ENCODE measurements at places on chromosomes 12 and 14.
A peak's percentile ranks its signal among the peaks of the same experiment; 100 is the strongest.

DNA sequence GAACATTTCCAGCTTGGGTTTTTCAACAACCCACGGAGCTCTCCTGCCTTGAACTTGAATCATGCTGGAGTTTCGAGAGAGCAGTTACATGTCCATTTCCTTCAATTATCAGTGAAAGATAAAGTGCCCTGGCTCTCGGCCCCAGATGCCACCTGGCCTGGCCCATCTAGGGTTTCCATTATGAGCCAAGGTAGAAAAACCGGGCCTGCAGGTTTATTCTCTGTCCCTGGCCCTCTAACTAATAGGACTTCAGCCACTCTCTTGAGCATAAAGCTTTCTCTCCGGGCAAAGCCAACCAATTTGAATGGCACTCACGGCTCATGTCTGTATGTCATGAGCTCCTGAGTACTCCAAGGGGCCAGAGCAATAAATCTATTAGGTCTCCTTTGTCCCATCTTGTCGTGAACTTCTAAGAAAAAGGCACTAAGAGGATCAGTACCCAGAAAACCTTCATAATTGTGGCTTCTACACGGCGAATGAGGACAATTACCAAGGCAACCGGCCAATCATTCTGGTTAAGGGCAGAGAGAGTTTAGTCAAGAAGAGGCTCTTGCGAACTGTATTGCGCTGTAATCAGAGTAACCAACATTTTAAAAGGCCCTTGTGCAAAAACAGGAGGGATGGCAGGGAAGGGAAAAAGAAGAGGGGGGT is 392.3 kb downstream of the MED13L start:
- DNase-seq = peak; percentile 94

- peak; percentile 87 for DNase-seq
Observed at GRCh38 chr14:36383767-36384431, 63.5 kb upstream of the MBIP start.

DNA sequence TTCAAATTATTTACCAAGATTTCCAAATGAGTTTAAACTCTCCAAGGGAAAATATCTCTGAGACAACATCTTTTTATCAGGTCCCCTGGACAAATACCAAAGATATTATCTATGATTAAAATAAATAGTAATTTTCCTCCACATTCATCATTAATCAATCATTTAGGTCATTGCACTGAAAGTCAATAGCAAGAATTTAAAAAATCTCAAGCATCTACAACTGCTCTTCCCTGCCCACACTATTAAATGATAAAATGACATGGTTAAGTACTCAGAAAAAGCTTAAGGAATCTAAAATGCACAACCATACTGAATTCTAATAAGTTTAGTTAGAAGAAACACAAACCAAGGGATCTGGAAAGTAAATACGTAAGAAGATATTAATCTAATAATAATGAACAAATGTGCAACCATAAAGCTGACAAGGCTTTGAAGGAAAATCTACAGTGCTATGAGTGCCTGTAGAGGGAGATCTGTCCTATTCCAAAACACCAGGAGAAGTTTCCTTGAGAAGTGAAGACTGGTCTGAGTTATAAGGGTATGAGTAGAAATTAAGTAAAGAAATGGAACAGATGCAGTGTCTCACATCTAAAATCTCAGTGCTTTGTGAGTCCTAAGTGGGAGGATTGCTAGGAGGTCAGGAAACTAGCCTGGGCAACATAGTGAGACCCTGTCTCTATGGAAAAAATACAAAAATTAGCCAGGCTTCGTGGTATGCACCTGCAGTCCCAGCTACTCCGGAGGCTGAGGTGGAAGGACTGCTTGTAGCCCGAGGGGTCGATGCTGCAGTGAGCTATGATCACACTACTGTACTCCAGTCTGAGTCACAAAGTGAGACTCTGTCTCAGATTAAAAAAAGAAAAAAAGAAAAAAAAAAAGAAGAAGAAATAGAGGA is 19.2 kb downstream of the INTS13 start:
- DNase-seq = no peak

- no peak for DNase-seq
Observed at GRCh38 chr12:53625373-53625945, 723 bp downstream of the ATF7 start.

DNA sequence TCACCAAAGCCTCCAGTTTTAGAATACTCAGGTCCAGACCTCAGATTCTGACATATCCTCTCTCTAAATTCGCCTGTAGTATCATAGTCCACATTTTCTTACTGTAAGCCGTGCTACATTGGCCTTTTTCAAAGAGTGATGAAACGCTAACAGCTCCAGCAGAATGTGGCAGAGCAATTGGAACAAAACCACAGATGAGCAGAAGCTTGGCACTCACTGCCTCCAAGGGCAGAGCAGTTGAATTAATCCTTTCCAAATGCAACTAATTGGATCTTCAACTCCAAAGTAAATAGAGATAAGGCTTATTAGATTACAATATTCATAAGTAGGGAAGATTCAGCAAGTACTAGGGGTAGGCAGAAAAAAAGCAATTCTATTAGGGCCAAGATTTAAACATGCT is 128.3 kb downstream of the SLC35F4 start:
- no peak for DNase-seq

DNA sequence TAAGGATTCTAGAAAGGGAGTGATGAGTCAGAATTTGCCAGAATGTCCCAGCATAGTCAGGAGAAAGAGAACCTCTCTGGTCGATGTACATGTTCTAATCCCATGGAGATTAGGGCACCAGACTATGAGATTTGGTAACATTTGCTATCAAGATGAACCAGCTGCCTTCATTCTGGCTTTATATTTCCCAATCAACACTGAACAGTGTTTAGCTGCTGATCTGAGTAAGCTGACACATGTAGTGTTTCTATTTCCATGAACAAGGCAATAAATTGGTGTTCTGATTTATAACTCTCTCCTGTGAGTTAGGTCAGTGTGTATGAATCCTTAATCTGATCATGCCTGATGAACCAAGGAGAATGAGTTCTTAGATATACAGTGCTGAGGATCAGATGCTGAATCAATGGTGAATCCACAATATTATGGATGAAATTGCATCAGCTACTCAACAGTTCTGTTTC is 158.0 kb upstream of the AMIGO2 start:
- no peak for DNase-seq

DNA sequence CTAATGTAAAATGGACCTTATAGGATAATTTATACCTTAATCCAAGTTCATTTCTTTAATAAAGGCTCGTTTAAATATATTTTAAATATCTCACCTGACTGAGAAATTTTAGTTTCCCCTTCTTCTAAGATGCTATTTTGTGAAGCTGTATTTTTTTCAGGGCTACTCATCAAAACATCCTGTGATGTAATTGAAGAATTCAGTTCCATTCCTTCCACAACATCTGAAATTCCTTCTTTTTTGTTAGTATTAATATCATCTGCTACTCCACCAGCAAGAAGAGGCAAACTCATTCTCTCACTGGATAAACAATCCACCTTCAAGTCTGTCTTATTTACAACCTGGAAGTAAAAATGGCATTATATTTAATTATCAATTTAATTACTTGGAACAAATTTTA is 22.5 kb downstream of the LGALS3 start:
- no peak for DNase-seq

GRCh38 chr12:84696908-84697540 is 215.6 kb downstream of the SLC6A15 start:
- no peak for DNase-seq

GRCh38 chr12:49555631-49556390 is 12.1 kb downstream of the MCRS1 start:
- no peak for DNase-seq

DNA sequence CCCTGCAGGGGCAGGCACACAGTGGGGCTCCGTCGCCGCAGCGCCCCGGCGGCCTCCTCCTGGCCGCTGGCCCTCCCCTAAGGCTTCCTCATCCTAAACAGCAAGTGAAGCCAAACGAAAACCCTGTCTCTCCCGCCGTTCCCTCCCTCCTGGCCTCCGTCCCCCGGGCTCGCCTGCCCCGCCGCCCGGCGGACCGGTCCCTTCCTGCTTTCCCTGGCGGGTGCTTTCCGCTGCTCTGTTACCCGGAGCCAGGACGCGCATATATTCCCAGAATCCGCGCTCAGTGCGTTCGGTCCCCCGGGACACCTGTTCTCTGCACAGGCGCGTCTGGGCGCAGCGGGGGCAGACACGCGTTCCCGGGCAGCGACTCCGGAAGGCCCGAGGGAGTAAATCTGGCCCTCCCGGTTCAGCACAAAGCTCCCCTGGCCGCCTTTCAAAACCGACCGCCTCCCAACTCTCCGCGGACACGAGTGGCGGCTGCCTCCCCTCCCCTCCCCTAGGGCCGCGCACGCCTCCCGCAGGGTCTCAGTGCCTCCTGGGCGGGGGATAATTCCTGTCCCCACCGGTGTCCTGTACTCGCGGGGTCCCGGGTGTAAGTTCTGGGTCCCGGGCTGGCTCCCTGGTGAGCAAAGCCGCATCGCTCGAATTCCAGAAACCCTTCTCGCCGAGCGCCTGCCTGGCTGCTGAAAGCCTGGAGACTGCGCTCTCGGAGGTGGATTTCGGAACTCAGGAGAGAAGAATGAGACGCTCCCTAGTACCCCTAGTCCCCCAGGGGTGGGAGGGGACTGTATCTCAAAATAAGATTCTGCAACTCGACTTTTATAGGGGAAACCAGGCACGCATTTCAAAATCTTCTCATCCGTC is 21.4 kb upstream of the CEP170B start:
- no peak for DNase-seq

GRCh38 chr12:88854260-88854659 is 274.0 kb upstream of the KITLG start:
- DNase-seq = no peak

GRCh38 chr12:131061041-131061806 is 107.5 kb downstream of the ADGRD1 start:
- no peak for DNase-seq

DNA sequence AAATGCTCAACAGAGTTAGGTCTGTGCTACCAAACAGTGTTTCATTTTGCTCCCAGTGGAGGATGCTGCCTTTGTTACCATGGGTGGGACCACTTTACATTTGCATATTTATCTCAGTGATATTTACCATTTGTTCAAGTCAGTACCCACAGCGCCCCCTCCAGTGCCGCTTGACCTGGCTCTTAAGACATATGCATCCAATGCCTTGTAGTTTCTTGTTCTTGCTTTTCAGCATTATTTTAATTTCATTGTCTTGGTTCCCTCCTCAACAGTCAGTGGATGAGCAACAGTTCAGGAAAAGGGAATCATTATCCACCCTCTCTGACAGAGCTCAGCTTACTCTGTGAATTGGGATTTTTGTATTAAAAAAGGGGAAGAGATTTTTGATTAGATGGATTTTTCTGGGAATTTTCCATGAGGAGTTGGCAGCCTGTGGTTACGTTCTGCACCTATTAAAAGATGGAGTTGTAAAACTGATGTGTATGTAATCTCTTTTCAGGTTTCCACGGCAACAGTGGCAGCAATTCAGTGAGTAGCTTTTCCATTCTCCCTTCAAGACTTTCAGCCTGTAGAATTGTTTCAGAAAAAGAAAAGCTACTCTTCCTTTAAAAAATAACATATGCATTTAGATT is 240.5 kb upstream of the DAAM1 start:
- no peak for DNase-seq

GRCh38 chr12:103840876-103841689 is at the start of gene NT5DC3:
Gene NT5DC3, minus strand, starts transcription at chr12:103841234. Its CDS starts 78 bp downstream, at chr12:103841156.
- peak; percentile 41 for DNase-seq

DNA sequence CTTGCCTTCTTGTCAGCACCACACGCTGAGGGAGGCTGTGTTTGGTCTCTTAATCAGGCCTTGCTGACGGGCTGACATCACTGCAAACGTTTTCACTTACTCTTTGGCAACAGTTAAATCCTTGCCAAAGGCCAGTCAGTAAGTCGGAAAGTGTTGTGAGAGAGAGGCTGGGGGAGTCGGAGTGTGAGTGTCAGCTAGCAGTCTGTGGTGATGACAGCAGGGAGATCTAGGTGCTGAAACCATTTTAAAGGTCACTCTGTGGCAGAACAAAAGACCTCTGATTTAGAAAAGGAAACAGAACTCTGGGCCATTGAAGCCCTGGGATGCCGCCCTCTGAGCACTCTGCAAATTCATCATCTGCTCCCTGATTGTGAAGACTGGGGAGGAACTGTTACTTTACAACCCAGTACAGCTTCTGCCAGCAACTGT is 143.5 kb downstream of the PAX9 start:
- no peak for DNase-seq

GRCh38 chr12:63882844-63883243 is 38.3 kb downstream of the SRGAP1 start:
- DNase-seq = peak; percentile 19

- DNase-seq = no peak
Observed at GRCh38 chr12:131865180-131865875, 29.1 kb upstream of the ULK1 start.

DNA sequence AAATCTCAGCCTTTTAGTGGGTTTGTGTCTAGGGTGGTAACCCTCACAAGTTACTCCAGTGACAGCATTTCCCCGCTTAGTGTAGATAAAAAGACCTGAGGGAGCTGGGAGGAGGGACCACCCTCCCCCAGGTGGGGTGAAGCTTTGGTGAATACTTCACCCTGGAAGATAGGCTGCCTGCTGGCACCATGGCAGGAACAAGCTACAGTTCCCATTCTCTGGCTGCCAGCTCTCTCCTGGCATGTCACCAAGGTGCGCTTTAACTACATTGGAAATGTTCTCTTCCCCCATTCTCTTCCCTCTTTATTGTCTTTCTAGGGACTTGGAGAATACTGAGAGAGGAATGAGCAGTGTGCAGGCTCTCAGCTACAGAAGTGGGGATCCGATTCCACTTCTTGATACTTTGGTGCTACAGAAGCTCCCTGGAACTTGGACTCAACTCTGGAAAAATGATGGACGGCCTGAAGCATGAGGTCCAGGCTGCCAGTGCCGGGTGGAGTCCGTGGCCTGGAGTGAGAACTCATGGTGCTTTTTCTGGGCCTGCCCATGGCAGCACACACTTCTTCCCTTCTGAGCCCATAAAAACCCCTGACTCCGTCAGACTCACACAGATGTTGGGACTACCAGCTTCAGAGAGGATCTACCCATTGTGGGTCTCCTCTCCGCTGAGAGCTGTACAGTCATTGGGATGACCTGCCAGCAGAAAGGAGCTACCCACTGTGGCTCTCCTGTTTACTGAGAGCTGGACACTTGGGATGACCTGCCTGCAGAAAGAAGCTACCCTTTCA is 198.0 kb downstream of the ADGRD1 start:
- DNase-seq = no peak

DNA sequence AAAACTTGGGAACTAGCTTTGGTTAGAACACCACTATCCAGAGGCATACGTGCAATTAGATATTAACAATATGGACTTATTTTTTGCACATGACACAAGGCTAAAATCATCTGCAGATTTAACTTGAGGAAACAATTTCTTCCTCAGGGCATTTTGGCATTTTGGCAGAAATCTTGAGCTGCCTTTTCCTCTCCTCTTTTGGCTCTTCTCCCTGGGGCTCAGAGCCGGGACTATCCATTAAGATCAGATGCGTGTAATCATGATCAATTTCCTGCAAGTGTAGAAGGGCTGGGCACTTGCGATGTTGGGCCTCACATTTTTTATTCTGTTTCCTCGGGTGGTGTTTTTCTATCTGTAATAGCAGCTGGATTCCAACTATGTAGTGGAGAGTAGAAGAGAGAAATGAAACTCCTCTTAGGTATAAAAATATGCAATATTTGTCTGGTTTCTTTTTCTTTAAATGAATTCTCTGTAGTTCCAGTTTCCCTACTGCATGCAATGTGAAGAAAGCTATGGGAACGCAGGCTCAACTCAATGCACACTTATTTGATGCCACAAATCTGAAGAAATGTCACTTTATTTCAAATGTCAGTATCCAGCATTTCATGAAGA is 1010.8 kb downstream of the FLRT2 start:
- DNase-seq = no peak
